ENCODE measurements at places on chromosomes 5 and 9. TPM values are rescaled to one million over a fixed set of nuclear protein-coding genes. Genes with fewer than 3 reads are reported as not detected.

Gene OTULINL
- total RNA-seq = 6.1 TPM

Gene SPATA31C1
- total RNA-seq = not detected

Gene ARSI
- total RNA-seq = 44.0 TPM

Gene FBLL1
- not detected for total RNA-seq

Gene GRIA1
- not detected for total RNA-seq

Gene ANKRD34B
- not detected for total RNA-seq

Gene SHOC1
- total RNA-seq = not detected

Gene IFNA13
- total RNA-seq = not detected

Gene SLC45A2
- total RNA-seq = not detected

Gene SLC1A3
- total RNA-seq = not detected

Gene SLC34A3
- total RNA-seq = 0.07 TPM

Gene CENPK
- 33.5 TPM for total RNA-seq

Gene PCDHGB1
- total RNA-seq = 2.1 TPM

Gene BARHL1
- not detected for total RNA-seq

All from A549 treated with DMSO at 1 μM for 4 hours (cell line).